ENCODE measurements at places on chromosomes 12 and 14.

- DNase-seq = no peak
Measured at GRCh38 chr12:124319368-124320050, 24.6 kb downstream of the RFLNA start.

GRCh38 chr14:100065942-100066574 is 836 bp downstream of the EVL start:
- DNase-seq = peak; percentile 78

DNA sequence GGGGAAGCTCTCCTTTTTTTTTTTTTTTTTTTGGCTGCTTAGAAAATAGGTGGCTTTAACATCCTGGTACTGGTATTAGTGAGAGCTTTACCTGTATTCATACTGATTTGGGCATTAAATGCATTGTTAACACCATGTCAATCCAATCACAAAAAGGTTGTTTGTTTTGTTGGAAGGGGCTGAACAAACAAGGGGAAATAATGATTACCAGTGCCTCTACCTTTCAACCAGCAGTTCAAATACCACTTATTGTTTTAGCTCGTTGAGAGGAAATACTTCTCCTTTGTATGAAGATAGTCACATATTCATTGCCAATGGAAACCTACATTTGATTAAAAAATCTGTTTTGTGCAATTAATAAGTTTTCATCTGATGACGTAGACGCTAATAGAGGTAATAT is 72.9 kb downstream of the MIPOL1 start:
- no peak for DNase-seq

- peak; percentile 31 for DNase-seq
Measured at GRCh38 chr14:98137131-98138025, 1134.6 kb downstream of the BCL11B start.

- DNase-seq = no peak
Measured at GRCh38 chr14:51328064-51328771, 88.2 kb downstream of the TMX1 start.

DNA sequence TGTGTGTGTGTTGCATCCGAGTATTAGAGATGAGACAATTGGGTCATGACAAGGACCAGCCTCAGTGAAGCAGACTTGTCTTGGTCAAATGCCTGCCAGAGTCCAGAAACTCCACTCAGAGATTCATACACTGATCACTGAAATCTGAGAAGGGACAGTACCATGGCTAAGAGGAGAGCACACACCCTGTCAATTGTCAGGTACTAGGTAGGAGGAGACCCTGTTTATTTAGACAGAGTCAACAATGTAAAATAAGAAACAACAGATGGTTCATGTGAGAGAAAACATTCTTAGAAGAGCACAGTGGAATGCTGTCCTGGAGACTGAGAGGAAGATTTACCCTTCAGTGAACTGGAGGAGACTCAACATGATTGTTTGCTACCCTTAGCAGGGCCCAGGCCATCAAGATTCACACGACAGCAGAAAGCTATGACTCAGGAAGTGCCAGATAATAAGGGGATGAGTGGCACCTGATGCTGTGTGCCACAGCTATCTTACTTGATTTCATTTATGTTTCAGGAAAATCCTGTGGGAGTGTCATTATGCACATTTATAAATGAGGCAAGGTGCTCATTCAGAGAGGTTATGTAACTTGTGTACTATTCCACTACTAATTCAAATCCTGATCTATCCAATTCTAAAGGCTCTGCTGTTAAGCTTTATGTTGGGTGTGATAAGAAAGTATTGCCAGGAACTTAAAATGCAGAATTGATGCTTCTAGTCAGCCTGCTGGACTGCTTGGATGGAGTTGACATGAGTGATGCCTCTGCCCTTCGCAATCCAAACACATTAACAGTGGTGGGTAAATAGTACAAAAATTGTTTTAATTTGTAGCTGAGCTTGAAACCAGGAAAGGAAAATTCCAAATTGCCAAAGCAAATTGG is 136.6 kb upstream of the NEDD1 start:
- DNase-seq = no peak

DNA sequence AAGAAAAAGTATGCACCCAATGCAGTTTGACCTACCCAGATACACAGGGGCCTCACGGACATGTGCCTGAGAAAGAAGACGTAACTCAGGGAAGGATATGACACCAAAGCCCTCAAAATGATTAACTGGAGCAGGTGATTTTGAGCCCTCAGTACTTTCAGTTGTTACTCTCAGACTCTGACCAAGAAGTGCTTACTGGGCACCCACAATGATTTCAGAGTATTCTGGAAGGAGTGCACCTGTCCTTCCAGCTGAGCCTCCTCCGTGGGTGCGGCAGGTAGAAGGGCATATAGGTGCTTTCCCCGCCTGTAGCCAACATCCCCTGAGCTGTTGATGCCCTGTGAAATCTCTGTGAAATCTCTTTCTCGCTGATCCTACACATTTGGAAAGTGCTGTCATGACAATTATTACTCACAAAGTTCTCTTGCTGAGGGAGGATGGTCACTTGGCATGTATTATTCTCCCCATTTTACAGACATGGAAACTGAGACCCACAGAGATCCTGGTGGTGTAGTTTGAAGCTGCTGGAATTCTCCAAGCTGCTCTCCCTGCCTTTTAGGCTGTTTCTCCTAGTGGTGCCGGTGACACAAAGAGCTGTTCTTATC is 154.3 kb upstream of the CCND2 start:
- DNase-seq = no peak

GRCh38 chr12:7806863-7807487 is 17.8 kb downstream of the NANOG start:
- peak; percentile 1 for DNase-seq

GRCh38 chr12:12835378-12836146 is 22.4 kb downstream of the DDX47 start:
- DNase-seq = no peak

GRCh38 chr14:76997257-76997970 is 31.1 kb downstream of the IRF2BPL start:
- DNase-seq = no peak

- no peak for DNase-seq
Measured at GRCh38 chr12:7835766-7836165, 36.9 kb downstream of the SLC2A14 start.

DNA sequence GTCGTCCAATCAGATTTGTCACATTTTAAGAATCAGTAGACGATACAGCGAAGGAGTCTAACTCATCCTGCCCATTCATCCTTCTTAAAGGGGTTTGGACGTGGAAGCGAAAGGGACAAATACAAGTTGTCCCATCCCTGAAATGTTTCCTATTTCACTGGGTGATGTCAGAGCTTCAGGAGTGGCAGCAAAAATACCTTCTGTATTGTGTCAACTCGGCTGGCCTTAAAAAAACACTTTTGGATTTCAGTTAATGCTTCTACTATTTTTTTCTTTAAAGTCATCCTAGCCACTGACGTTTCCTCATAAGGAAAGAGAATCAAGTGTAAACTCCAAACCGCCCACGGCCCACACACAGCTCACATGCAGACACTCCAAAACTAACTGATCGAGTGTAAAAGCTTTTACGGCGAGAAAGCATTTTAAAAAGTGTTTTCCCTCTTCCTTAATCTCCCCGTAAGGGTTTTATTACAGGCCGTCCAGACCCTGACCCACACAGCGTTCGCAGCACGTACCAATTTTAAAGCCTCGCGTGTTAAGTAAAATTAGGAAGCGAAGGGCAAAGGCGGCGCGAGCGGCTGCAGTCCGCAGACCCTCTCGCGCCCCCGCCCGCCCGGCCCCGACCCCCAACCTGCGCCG is 593 bp downstream of the CFL2 start:
- DNase-seq = peak; percentile 8

GRCh38 chr14:104735830-104736642 is 12.0 kb downstream of the ADSS1 start:
- no peak for DNase-seq

DNA sequence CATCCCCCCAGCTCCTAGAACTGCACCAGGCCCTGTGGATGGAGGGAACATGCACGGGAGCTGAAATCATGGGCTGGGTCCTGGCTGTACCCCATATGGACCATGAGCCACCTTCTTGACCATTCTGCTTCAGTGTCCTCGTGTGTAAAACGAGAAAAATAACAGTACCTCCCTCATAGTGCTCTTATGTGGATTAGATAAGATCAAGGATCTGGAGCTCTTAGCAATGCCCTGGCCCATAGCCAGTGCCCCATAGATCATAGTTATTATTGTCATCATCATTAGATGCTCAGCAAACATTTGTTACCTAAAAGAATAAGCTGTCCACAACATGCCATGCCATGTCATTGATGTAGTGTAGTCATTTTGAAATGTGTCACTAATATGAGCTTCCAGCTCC is 71.3 kb downstream of the SYNE3 start:
- DNase-seq = no peak

DNA sequence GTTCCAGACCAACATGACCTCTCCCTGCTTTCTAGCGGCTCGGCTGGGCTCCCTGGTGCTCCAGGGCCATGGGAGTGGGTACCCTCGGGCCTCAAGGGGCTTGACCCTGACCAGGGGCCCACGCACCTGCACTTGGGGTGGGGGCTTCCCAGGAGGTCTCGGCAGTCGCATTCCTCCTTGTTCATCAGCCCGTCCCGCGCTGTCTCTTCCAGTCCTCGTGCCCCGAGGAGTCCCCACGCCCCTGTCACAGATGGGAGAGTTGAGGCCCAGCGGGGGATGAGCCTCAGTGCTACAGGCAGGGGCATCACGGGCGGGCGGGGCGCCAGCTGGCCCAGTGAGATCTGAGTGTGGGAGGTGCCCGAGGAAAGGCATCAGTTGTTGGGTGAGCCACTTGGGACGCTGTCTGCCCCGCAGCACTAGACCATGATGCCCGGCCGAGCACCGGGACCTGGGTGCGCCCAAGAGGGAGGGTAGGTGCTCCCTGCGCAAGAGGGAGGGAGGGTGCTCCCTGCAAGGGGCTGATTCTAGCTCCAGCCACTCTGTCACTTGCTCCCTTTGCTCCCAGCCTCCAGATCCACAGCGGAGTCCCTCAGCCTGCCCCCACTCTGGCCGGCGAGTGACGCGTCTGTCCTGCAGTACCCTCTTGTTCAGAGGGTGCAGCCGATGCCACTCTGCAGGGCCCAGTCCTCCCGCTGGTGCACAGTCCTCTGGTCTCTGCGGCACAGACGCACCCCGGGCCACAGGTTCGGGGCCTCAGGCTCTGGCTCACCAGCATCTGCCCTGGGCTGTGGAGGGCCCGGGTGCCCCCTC is 23.8 kb downstream of the MMP17 start:
- no peak for DNase-seq

DNA sequence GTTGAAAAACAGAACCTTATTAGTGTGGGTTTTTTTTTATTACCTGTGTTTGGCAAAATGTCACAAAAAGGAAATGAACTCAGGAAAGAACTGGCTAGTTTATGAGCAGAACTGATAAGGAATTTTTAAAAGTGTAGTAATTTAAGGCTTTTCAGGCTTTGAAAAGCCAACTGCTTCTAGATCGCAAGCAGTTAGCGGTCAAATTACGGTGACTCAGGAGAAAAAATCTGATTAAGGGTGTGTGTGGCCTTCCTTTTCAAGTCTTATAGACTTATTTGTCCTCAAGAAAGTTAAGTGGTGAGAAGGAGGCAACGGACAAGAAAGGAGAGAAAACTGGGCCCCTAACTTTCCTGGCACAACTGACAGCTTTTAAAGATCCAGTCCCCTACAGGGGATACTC is 33.4 kb downstream of the PDZRN4 start:
- no peak for DNase-seq

DNA sequence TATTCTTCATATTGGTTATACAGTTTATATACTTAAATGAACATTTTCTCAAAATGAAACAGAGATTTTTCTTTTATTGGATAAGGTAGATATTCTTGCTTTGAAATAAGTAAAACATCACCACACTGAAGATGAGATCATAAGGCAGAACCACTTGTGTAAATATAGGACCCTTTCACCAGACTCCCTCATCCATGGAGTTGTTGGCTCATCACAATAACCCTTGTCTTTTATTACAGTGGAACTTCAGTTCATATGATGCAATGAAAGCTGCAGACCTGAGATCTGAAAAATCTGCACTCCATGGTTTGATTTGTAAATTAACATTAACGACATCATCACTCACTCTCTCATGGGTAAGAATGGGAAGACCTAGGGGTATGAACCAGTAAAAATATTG is 51.9 kb upstream of the DBX2 start:
- no peak for DNase-seq

GRCh38 chr14:94391281-94391975 is 3.0 kb upstream of the SERPINA1 start:
- DNase-seq = no peak

- no peak for DNase-seq
Measured at GRCh38 chr14:72614891-72615415, 278.9 kb downstream of the DPF3 start.

DNA sequence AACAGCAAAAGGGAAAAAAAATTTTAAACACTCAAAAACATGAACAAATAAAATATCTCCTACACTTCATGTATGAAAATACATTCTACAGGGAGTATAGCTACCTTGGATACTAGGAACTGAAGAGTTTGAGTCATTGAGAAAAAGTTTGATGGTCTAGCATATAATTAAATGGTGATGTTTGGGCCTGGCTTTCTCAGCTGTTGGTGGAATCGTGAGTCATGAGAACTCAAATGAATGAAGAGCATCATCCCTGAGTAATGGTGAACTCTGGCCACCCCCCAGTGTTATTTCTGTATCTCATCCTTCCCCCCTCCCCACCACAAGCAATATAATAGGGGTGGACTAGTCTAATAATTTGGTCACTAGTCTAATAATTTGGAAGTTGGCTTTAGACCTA is 6.7 kb upstream of the SLC6A15 start:
- DNase-seq = no peak

DNA sequence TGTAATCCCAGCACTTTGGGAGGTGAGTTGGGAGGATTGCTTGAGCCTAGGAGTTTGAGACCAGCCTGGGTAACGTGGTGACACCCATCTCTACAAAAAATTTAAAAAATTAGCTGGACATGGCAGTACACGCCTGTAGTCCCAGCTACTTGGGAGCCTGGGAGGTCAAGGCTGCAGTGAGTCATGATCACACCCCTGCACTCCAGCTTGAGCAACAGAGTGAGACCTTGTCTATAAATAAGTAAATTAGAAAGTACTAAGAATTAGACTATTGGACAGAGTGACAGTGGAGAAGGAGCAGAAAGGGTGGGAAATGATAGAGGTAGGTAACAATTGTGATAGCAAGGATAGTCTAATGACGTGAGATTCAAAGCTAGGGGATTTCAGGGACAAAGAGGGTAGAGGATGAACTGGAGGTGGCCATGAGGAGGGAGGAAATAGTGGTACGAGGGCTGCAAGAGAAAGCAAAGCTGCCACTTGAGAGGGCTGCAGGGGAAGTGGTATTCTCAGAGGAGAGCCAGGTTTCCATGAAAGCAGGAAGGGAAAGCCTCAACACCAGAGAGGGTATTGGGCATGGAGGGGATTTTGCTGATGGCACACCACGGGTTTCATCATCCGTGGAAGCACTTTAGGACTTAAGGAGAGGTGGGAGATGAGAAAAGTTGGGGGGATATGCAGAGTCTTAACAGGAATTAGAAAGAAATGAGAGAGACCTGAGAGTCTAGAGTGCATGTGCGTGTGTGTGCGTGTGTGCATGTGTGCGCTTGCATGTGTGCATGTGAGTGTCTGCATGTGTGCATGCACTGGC is 85.6 kb downstream of the SYNE2 start:
- DNase-seq = peak; percentile 7

- DNase-seq = no peak
Measured at GRCh38 chr12:103331643-103332042, 164.1 kb downstream of the C12orf42 start.

GRCh38 chr12:10557329-10557728 is 51.6 kb downstream of the EIF2S3B start:
- no peak for DNase-seq

GRCh38 chr12:119676022-119676421 is 8.1 kb downstream of the PRKAB1 start:
- DNase-seq = no peak

GRCh38 chr14:87879389-87879788 is 113.6 kb downstream of the GALC start:
- no peak for DNase-seq

All from stimulated activated naive CD4-positive, alpha-beta T cell (primary cell).